ENCODE measurements at places on chromosomes 6 and 20.

DNA sequence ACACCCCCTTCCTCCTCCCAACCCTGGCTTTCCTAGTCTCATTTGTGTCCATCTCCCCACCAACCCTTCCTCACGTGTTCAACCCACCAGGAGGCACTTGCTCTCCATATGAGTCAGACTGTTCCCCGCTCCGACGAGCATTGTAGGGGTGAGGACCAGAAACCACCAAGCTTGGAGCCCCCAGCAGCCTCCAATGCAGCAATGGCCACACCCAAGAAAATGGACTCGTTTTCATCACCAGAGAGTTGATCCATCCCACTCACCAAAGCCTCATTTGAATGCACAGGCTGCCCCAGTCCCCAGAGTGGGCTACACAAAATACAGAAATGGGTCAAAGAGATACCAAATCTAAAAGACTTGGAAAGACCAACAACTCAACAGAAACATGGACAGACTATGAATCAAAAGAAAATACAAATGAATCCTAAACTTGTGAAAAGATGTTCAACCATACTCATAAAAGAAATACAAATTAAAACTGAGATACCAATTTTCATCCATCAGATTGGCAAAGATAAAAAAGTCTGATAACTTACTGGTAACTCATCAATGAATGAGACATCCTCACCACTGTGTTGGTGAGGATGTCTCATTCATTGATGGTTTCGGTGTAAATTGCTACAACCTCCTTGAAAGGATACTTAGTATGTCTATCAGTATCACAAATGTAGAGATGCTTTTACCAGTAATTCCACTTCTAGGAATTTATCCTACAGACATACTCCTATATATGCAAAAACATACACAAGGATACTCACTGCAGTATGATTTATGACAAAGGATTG lies 68.1 kb downstream of the TRERF1 start:
- no peak for DNase-seq

DNA sequence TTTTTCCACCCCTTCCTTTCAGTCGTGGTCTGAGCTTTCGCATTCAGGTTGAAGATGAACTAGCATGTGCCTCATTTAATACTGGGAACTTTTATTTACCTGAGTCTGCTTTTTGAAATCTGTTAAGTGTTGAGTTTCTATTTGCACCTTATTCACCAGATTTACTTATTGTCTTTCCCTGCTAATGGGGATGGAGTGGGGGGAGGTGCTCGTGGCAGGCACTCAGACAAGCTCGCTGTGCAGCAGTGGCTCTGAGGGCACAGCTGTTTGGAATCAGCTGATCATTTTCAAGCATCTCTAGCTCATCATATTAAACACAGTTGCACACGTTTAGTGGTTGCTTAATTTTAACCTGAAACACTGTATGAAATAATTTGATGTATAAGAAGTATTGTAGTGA lies 35.6 kb downstream of the UTRN start:
- DNase-seq, result no peak

- DNase-seq, result no peak
These were observed 118.1 kb downstream of the PREX1 start for GRCh38 chr20:48709744-48710143.

DNA sequence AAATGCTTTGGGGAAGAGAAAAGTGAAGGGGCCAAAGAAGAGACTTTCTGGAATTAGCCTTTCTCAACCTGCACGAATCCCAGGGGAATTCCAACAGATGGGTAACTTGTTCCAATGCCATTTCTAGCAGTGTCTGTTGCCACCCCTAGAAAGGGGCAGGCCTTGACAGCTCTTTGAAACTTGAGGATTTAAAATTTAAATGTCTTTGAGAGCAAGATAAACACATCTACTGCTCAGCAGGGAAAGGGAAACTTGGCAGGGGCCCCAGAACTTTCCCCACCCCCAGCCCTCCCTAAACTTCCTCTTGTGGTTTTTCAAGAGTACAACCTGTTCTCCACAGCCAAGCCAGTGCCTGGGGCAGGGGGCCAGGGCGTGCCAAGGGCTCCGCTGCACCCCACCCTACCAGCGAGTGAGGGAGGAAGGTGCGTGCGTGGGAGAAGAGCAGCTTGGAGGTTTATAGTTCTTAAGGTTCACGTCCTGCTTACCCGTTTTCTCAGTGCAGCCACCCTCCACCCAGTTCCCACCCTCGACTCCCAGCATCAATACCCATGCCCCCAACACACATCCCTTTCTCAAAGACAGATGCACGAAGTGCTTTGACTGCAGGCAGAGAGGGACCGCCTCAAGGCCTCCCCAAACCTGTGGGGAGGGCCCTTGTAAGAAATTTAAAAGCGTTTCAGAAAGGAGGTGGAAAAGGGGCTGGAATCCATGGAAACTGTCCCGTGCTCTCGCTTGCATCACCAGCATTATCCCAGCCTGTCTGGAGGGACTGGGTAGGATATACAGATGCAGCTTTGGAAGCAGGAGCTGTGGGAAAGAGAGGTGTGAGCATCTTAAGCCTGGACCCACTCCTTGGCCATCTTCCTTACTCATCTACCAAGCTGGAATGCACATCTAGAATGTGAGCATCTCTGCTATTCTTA lies 4.5 kb upstream of the TAF8 start:
- no peak for DNase-seq

DNA sequence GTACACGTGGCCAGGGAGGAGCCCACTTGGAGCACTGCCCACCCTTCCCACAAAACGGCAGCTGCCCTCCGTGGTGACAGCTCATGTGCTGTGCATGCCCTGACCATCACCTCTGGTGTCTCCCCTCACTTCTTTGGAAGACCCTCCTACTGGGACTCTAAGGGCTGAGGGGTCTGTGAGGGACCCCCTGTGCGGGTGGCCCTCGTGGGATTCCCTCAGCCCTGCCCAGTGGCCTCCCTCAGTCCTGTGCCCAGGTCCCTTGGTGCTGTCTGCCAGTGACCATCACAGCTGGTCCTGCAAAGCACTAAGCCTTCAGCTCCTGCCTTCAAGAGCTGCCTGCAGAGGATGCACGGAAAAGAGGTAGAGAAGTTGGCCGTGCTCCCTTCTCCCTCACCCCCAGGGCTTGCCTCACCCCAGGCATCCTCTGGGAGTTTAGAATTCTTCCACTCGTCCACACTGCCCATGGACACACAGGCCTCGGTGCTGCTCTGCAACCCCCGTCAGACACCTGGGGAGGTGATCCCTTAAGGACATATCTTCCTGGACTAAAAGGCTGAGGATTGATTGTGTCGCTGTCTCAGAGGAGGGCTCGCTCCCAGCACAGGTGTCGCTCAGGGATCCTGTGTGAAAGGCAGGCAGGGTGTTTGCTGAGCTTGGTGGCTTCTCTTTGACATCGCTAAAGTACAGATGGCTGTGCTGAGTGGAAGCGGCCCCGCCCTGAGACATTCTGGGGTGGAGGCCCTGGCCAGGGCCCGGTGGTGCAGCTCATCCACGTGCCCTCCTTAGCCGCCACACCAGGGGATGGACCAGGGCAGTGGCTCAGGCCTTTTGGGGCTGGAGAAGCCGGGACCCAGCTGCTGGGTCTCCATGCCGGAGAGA lies 119.5 kb upstream of the FRMD1 start:
- DNase-seq, result no peak

DNA sequence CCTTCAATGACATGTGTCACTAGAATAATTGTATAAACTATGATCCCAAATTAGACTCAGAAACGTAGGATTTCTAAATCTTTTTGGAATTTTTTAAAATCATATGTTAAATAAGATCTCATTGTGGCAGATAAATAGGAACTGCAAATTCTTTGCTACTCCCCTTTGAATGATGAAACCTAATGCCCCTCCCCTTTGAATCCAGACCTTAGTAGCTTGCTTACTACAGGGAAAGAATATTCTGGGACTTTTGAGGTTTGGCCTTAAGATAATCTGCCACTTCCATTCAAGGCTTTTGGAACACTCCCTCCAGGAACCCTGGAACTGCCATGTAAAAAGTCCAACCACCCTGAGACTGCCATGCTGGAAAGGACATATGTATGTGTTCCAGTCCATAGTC lies 7.1 kb downstream of the TDP2 start:
- no peak for DNase-seq

- peak; percentile 59 for DNase-seq
These were observed 100.0 kb downstream of the NOL4L start for GRCh38 chr20:32484958-32485769.

DNA sequence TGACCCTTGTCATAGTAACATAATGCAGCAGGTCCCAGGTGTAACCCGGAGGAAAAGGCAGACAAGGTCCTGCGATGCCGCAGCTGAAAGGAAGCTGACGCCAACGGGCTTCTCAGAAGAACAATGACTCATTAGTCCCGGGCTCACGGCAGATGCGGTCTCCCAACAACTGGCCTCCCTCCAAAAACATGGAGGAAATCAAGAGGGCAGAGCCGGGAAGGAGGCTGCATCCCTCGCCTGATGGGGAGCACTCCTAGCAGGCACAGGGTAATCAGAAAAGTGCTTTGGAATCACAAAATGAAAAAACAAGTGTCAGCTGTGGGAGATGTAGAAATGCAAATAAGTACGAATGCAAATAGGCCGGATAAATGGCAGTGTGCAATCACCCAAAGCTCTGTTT lies 165.2 kb upstream of the AGPAT4 start:
- DNase-seq, result no peak

GRCh38 chr6:115667478-115668026 lies 393.1 kb downstream of the FRK start:
- DNase-seq, result no peak

- no peak for DNase-seq
These were observed 23.1 kb downstream of the VPS52 start for GRCh38 chr6:33248643-33248931.

DNA sequence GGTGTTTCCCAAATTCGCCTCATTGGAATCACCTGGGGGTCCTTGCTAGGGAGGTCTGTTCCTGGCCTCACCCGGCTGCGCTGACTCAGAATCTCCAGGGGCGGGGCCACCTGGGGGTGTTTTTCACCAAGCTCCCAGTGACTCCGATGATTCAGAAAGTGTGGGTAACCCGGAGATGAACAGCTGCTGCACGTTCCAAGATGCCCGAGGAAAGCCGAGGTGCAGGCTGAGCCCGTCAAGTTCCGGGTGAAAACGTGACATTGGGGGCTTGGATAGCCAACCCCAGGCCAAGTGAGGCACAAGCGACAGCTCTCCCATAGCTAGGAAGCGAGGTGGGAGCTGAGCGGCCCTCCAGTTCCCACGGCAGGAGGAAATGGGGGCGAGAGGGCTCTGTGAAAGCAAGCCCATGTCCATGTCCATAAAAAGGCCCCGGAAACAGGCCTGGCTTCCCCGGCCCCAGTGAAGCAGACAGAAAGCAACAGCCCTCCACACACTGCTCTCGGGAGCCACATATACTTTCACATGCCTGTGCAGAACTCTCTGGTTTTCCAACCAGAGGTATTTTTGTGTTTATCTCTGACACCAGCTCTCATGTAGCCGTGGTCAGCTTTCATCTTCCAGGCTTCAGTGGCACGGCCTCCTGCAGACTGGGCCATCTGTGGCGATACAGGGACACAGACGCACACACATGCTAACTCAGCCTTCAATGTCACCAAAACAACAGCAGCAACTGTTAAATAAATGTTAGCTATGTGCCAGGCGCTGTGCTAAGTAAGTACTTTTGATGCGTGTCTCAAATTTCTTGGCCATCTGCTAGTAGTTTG lies 90.7 kb upstream of the CCDC28A start:
- no peak for DNase-seq

DNA sequence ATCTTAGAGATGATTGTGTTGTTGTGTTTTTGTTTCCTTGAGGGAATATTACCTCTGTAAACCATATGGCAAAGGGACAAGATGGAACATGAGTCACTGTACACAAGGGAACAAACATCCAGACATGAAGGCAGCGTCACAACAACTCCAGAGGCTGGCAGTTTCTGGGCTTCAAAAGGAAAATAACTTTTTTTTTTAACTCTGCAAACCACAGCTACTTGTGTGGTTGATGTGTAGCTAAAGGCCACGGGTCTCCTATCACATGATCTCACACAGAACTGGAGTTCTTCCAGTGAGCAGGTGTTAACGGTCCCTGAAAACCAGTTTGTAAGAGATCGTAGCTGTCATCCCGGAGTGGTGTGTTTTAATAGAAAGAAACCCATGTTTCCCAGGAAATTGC lies 33.2 kb upstream of the HBS1L start:
- DNase-seq, result no peak

- no peak for DNase-seq
These were observed 30.7 kb downstream of the CYP21A2 start for GRCh38 chr6:32068867-32069266.

GRCh38 chr6:154782193-154782592 lies 49.0 kb downstream of the SCAF8 start:
- no peak for DNase-seq

GRCh38 chr6:163287626-163288025 lies 126.9 kb upstream of the QKI start:
- no peak for DNase-seq

GRCh38 chr6:74447013-74447412 lies 751.0 kb downstream of the CD109 start:
- no peak for DNase-seq

DNA sequence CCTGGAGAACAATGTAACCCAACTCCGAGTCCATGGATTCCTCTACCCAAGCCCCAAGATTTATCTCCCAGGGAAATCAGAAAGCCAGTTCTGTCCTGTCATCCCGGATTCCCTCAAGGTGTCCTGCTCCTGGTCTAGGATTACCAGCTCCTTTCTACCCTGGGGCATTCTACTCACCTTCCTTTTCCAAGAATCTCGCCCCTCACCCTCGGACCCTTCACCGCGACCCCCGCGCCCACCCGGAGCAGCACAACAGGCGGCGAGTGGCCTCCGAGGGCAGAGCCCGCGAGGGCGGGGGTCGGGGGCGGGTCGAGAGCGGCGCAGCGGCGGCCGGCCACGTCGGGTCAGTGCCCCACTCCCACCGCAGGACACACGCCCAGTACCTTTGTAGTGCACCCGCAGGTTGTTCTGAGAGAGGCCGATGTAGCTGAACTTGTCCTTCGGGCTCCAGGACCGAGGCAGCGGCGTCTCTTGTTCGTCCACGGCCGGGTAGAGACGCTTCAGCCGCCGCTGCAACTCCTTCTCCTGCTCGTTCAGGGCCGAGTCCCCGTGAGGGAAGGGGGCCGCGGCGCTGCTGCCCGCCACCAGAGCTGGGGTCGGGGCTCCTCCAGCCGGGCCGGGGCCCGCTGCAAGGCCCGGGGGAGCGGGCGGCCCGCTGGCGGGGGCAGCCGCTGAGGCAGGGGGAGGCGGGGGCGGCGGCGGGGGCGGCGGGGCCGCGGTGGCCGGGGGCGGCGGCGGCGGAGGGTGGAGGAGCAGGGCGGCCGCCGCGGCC lies 897 bp downstream of the RANBP9 start:
- DNase-seq, result peak; percentile 25
